Thymus (tissue), 14 donors: ENCODE measurements at places on chromosomes 2 and 18.

DNA sequence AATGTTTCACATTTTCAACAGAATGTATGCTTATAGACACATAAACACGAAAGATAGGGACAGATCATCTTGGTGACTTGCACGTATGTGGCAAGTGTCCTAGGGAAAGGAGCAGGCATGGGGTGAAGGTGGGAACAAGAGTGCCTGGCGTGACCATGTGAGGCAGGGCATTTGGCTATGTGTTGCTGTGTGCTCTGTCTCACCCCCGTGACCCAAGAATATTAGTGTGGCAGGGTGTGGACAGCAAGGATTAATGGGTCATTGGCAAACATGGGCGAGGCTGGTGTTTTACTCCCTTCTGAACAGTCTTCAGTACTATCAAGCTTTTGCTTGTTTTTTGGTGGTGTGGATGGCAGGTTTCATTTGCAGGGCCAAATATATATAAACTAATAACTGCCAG is 1.3 kb upstream of the VWA3B start:
- no peak overlapping the region for H3K4me3 ChIP-seq
- no peaks in the 10 kb centered on the region for H3K36me3 ChIP-seq
- no peak for DNase-seq
- peaks cover 9% of the 10 kb centered on the region for H3K4me1 ChIP-seq

GRCh38 chr2:221468317-221468716 is 103.8 kb downstream of the EPHA4 start:
- DNase-seq = no peak
- H3K36me3 ChIP-seq = no peaks in the 10 kb centered on the region
- H3K27me3 ChIP-seq = no peaks in the 10 kb centered on the region
- H3K4me3 ChIP-seq = no peak overlapping the region

DNA sequence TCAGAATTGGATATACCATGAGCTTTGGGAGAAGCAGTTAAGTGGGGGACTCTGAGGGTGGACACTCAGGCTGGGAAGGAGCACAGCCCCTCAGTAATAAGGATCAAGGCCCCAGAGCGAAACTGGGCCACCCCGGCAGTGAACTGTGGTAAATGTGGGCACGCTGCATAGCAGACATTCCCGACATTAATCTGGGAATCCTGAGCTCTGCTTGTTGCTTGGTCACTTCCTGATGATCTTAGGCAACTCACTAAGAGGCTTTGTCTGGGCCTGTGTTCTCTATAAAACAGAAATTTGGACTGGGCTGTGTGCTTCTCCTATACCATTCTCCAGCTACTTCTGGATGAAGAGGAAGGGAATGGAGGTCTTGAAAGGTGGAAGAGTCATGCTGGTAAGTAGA is 4.8 kb downstream of the TGFBRAP1 start:
- DNase-seq = no peak
- H3K4me1 ChIP-seq = no peaks in the 10 kb centered on the region
- H3K36me3 ChIP-seq = peaks cover 3% of the 10 kb centered on the region
- no peaks in the 10 kb centered on the region for H3K27me3 ChIP-seq

- no peak overlapping the region for H3K4me3 ChIP-seq
- H3K36me3 ChIP-seq = no peaks in the 10 kb centered on the region
- no peaks in the 10 kb centered on the region for H3K4me1 ChIP-seq
- no peak overlapping the region for H3K27ac ChIP-seq
Measured at GRCh38 chr2:18149660-18150246, 271.3 kb downstream of the KCNS3 start.

- no peaks in the 10 kb centered on the region for H3K27me3 ChIP-seq
- H3K27ac ChIP-seq = no peak overlapping the region
- no peak overlapping the region for H3K4me3 ChIP-seq
- no peak for DNase-seq
- no peaks in the 10 kb centered on the region for H3K36me3 ChIP-seq
Measured at GRCh38 chr2:224976629-224977525, 65.4 kb downstream of the DOCK10 start.

- H3K4me1 ChIP-seq = no peaks in the 10 kb centered on the region
- H3K27ac ChIP-seq = no peak overlapping the region
- H3K4me3 ChIP-seq = no peak overlapping the region
- peaks cover 14% of the 10 kb centered on the region for H3K27me3 ChIP-seq
- no peak for DNase-seq
- H3K36me3 ChIP-seq = no peaks in the 10 kb centered on the region
Measured at GRCh38 chr2:71849111-71849510, 298.6 kb downstream of the CYP26B1 start.

- no peaks in the 10 kb centered on the region for H3K4me1 ChIP-seq
- no peaks in the 10 kb centered on the region for H3K36me3 ChIP-seq
- DNase-seq = no peak
- H3K27ac ChIP-seq = no peak overlapping the region
Measured at GRCh38 chr18:66046032-66046602, 295.3 kb downstream of the CDH7 start.

DNA sequence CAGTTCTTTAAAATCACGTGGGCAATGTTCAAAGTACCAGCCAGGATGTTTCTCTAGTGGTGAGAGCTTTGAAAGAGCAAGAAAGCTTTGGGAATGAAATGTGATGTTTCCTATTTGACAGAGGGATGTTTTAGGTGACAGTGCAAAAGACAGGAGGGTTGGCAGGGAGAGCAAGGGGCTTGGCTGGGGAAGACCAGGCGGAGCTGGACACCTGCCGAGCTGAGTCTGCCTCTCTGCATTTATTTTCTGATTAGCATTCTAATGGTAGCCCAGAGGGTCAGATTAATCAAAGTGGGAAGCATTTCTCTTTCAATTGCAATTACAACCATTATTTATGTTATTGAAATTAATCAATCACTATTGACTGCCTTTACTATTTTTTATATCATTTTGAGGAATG is 145.4 kb upstream of the RAB12 start:
- H3K4me1 ChIP-seq = no peaks in the 10 kb centered on the region
- no peak overlapping the region for H3K27ac ChIP-seq
- no peaks in the 10 kb centered on the region for H3K36me3 ChIP-seq
- H3K27me3 ChIP-seq = no peaks in the 10 kb centered on the region

GRCh38 chr2:96169868-96170507 is 24.7 kb upstream of the DUSP2 start:
- peaks cover 12% of the 10 kb centered on the region for H3K4me1 ChIP-seq
- no peaks in the 10 kb centered on the region for H3K36me3 ChIP-seq
- no peak for DNase-seq
- no peaks in the 10 kb centered on the region for H3K27me3 ChIP-seq
- no peak overlapping the region for H3K27ac ChIP-seq
- no peak overlapping the region for H3K4me3 ChIP-seq
